ENCODE measurements at places on chromosomes 6 and 20. TPM values are rescaled to one million over a fixed set of nuclear protein-coding genes. Genes with fewer than 3 reads are reported as not detected.

Gene IRF4
- 3.4 TPM for polyA plus RNA-seq

DNA sequence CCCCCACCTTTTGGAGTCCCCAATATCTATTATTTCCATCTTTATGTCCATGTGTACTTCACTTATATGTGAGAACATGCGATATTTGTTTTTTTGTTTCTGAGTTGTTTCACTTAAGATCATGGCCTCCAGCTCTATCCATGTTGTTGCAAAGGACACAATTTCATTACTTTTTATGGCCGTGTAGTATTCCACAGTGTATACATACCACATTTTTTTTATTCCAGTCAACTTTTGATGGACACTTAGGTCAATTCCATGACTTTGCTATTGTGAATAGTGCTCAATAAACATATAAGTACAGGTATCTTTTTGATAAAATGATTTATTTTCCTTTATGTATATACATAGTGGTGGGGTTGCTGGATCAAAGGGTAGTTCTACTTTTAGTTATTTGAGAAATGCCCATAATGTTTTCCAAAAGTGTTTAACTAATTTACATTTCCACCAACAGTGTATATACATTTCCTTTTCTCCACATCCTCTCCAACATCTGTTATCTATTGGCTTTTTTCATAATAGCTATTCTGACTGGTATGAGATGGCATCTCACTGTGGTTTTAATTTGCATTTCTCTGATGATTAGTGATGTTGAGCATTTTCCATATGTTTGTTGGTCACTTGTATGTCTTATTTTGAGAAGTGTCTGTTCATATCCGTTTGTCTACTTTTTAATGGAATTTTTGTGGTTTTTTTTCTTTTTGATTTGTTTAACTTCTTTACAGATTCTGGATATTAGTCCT lies 34.0 kb upstream of the COL10A1 start:
- no peak for DNase-seq

DNA sequence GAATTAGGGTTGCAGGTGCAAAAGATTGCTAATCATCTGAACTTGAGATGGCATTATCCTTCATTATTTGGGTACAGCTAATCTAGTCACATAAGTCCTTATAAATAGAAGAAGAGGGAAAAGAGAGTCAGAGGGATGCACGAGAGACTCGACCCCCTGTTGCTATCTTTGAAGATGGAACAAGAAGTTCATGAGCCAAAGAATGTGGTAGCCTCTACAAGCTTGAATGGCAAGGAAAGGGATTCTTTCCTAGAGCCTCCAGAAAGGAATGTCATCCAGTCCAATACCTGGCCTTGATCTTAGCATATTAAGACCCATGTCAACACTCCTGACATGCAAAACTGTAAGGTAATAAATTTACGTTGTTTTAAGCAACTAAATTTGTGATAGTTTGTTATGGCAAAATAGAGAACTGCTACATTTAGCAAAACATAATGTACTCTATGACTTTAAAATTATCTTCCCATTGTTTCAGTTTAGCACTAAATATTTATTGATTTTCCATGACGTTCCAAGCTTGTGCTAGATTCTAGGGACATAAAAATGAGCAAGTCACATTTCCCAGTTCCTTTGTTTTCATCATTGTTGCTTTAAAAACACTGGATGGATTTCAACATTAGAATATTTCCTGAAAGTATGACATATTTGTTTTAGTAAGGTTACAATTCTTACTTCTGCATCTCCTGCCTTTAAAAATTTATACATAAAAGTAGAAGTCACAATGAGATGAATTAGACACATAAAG lies 12.7 kb downstream of the MANEA start:
- DNase-seq, result no peak

Gene MUC21
- not detected for polyA plus RNA-seq

Gene CRISP2
- polyA plus RNA-seq, result not detected

Gene PHACTR3
- polyA plus RNA-seq, result not detected

DNA sequence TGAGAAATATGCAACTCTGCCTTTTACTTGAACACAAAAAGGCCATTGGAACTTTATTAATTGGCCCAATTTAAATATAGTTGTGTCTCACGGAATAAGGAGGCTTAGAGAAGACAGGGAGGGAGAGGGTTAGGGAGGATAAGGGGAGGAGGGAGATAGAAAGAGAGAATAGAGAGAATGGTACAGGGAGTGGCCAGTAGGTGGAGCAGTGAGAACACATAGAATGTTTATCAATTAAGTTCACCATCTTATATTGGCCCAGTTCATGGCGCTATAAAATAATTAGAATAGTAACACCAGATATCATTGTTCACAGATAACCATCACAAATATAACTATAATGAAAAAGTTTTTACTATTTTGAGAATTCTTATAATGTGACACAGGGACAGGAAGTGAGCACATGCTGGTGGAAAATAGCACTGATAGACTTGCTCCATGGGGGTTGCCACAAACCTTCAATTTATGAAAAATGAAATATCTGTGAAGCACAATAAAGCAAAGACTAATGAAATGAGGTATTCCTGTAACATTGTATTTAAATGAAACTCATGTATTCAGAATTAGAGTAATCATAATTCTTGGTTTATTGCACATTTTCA lies 374.1 kb upstream of the MANEA start:
- DNase-seq, result no peak

GRCh38 chr6:4487538-4487937 lies 288.7 kb upstream of the CDYL start:
- no peak for DNase-seq

DNA sequence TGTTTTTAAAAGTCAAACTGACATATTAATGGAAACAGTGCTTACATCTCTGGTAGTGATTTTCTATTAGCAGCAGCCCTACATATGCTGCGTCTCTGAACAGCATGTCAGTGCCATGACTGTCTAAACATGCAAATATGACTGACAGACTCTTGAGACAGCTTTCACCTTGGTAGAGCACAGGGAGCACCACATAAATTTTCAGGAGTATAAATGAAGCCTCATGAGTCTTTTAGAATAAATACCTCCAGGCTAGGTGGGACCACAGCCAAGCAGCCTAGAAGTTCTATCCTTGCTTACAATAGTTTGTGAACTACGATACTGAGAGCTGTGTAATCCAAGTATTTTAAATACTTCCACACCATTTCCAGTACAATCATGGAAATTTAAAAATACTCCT lies 410.7 kb upstream of the RUNX2 start:
- DNase-seq, result no peak

Gene SPDEF
- not detected for polyA plus RNA-seq

DNA sequence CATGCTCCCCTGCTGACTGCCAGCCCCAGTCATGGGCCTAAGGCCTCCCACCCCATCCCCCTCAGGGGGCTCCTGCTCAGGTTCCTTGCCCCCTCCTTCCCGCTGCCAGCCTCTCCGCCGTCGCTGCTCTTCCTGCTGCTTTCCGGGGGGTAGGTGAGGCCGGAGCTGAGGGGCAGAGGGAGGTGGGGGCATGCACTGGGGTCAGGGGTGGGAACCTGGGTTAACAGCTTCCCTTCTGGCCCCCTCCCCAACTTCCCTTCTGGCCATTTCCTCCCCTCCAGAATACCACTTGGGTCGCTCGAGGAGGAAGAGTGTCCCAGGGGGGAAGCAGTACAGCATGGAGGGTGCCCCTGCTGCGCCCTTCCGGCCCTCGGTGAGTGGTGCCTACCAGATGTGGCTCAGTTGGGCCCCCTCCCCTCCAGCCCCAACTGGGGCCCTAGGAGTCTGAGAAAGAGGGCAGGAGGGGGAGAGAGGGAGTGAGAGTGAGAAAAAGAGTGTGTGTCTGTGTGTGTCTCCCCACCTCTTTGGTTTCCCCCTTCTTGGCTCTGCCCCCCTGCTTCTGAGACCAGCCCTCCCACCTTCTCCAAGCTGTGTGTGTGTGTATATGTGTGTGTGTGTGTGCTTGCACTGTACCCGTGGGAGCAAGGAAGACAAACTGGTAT lies 12.1 kb downstream of the SYNGAP1 start:
- DNase-seq, result no peak

- no peak for DNase-seq
Observed at GRCh38 chr6:101668496-101669030, 275.1 kb downstream of the GRIK2 start.

Gene DUSP15
- not detected for polyA plus RNA-seq

DNA sequence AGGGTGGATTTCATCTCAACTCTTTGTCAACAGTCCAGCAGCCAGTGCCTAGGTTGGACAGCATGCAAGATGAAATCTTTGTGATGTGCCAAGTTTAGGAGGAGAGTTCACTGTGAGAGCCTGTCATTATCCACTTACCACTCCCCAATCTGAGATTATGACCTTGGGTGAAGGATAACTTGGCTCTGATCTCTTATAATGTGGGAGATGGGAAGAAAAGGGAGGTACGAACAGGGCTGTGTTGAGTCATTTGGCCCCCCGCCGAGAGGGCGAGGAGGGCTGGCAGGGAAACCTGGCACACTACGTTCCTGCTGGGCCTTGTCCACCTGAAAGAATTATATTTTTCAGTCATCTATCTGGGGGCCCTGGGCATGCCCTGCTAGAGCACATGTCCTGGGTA lies 35.8 kb downstream of the LAMA4 start:
- DNase-seq, result no peak

Gene AVP
- polyA plus RNA-seq, result not detected

Measured in CD8-positive, alpha-beta memory T cell (primary cell).